ENCODE measurements at places on chromosomes 2 and 18.

GRCh38 chr2:170770606-170771420, 635 bp downstream of the ERICH2 start:
- peak; percentile 92 for DNase-seq

DNA sequence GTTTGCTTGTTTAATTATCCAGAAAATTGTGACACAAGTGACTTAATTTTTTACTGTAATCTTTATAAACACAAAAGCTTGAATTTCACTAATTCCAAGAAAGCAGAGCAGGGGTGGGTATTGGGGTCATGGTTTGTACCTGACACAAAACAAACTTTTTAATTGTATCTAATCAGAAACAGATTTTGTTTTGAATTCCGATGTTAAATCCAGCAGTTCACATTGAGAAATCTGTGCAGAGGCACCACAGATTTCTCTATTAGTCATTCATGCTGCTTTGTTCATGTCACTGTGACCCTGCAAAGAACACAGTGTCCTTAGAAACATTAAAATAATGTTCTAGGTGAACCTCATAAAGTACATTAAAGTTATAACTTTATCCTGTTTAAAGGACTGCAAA, 443.4 kb downstream of the NYAP2 start:
- no peak for DNase-seq

DNA sequence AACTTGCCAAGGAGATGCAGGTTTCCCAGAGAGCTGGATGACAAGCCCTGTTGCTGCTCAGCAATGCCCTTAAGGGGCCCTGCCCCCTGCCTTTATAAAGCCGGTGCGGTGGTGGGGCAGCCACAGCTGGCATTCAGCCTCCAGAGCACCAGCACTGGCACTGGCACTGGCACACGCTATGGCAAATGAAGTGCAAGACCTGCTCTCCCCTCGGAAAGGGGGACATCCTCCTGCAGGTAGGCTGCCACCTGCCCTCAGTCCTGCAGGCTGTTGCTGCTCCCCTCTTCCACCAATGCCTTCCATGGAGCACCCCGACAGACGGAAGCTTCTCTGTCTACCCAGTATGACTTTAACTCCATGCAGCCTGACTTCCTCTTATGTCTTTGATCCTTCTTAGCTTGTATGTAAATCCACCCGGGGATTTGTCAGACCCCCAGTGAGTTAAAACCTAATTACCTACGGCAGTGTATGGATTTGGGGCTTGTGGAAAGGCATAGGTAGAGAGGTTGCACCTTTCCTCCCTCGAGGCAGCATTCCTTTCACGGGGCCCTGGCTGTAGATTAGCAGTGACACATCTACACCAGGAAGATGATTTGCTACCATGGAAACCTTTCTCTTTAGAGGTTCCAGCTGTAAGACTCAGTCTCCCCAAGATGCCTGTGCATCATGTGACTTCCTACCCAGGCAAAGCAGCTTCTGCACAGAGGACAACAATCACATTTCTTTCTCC, at the start of gene DAPL1:
DAPL1 (plus strand) TSS at position 123 of the 730 bp plus-strand sequence; CDS start at position 179, 56 bp downstream.
- DNase-seq = no peak

DNA sequence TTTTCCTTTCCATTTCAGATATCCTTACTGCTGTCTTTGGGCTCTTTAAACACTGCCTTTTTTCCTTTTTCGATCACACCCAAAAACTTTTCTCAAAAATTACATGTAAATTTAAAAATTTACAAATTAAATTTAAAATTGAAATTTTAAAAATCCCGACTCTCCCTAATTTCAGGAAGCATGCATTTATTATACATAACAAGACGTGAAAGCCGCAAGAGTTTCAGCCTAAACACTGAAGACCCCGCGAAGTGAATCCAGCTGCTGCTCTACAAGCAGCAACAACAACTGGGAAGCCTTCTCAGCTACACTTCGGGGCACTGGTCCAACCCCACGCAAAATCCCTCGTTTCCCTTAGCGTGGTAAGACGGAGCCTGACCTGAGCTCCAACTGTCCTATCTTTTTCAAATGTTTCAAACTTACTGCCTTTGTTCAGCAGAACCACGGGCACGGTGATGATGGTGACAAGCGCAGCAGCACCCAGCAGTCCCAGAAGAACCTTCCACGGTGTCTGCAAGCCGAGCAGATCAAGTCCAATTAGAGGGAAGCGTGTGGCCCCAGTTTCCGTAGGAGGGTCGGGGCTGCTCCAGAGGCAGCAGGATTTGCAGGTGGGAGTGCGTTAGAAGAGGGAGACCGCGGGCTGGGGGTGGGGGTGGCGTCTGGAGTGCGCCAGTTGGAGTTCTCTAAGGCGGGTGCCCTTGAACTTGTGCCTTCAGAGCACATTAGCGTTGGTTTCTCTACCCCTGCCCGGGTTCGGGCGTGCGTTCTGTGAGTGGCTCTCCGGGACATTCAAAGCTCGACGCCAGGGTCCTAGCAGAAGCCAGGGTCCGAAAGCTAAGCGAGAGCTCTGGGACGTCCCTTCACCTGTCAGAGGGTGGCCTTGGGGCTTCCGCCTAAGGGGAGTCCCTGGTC, 783 bp downstream of the DPP4 start:
- DNase-seq = peak; percentile 20

DNA sequence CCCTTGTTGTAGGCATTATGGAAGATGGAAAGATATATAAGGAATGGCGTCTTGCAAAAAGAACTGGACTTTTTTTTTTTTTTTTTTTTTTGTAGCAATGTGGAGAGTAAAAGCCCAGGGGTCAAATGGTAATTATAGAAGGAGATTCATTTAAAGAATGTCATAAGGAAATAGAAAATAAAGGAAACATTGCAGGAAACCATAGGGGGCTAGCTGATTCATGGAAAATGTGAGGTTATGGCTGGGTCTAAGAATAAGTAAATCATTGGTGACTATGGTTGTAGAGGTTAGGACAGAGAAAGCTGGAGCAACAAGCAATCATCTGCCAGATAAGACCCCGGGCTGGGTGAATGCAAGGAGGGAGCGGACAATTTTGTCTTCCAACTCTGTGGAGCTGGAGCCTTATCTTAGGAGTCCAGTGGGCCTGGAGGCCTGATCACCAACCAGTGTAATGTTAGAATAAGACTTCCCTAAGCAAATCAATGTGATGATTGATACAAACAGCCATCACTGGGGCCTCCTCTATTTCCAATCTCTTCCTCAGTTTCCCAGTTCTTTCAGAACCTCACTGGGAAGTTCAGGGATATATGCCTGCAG, 201.2 kb upstream of the TNP1 start:
- DNase-seq = no peak

DNA sequence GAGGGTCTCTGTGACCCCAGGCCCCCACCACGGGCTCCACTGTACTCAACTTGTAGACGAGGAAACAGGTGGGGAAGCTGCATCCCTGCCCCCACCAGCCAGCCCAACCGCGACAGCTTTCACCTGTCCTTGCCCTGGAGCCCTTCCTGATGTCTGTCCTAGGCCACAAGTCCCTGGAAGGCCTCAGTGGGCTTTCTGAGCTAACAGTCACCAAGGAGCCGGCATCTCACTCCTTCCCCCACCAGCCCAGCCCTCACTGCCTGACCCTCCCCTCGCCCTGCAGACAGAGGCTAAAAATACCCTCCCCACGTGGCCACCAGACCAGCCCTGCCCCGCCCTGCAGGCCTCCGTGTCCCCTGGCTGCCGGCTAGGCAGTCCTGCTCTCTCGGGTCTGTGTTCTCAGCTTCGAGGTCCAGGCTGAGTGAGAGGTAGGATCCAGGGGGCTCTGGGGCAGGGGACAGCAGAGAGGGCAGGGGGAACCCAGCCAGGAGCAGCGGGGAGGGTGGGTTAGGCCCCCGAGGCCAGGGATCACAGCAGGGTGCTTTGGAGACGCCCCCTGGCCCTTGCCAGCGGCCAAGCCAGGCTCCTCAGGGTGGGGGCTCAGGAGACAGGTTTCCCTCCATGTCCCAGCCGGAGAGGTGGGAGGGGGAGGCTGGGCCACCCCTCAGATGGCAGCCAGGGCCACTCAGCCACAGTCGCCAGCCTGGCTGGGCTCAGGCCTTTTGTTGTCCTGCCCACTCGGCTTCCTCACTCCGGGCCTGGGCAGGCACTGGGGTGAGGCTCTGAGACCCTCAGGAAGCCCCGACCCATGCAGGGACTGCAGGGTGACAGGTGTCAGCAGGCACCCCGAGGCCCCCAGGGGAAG, at the start of gene KLHL30:
KLHL30 (plus strand) TSS at position 338 of the 865 bp plus-strand sequence. CDS start 2,087 bp downstream, outside the sequence.
- DNase-seq = no peak

DNA sequence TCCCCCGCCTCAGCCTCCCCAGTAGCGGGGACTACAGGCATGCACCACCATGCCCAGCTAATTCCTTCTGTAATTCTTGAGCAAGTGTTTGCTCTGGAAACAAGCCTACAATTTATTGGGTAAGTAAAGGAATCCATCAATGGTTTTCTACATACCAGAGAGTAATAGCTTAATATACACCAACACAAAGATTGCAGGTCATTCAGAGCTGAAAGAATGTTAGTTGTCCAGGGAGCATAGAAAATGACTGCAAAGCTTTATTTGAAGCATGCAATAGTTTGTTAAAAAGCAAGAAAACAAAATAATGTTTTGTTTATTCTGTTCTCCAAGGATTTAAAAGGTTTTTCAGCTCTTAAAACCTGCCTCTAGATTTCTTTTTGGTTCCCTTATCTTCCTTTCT, 5.6 kb downstream of the IDH1 start:
- no peak for DNase-seq

DNA sequence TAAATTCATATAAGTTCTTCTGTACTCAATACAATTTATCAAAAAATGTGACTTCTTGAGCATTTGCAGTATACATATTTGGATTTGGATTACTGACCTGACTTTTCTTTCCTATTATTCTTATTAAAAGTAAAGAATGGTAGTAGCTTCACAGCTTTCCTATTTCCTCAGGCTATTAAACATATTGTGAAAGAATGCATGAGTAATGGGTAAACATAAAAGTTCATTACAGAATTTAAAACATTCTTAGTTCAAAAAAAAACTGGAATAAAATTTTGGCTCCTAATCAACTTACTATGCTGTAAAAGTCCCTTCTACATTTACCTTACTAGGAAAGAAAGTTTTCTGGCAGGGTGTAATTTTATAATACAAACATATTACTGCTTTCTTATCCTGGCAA, 27.3 kb upstream of the C2orf66 start:
- DNase-seq = no peak

GRCh38 chr18:44922968-44923367, 242.3 kb downstream of the SETBP1 start:
- DNase-seq = no peak

- no peak for DNase-seq
These were observed 71.2 kb downstream of the MYO1B start for GRCh38 chr2:191316246-191316994.

GRCh38 chr2:165561516-165561915, 92.0 kb downstream of the CSRNP3 start:
- DNase-seq = no peak

DNA sequence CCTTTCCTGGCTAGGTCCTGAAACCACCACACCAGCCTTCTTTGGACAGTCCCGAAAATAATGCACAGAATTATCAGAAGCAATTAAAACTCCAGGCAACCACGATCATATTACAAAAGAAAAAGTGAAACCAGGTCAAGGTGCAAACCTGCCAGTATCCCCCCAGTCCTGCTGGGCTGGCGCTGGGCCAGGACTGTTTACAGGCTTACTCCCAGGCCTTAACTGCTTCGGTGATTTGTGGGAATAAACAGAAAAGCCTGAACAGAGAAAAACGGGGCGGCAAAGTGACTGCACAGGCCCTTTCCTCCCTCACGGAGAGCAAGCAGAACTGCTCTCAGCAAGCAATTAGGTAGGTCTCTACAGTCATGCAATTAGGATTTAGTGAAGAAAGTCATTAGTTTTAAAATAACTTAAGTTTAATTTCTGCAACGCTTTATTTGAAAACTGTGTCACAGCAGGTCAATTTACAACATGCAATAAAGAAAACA, 1.3 kb downstream of the HDAC4 start:
- no peak for DNase-seq

DNA sequence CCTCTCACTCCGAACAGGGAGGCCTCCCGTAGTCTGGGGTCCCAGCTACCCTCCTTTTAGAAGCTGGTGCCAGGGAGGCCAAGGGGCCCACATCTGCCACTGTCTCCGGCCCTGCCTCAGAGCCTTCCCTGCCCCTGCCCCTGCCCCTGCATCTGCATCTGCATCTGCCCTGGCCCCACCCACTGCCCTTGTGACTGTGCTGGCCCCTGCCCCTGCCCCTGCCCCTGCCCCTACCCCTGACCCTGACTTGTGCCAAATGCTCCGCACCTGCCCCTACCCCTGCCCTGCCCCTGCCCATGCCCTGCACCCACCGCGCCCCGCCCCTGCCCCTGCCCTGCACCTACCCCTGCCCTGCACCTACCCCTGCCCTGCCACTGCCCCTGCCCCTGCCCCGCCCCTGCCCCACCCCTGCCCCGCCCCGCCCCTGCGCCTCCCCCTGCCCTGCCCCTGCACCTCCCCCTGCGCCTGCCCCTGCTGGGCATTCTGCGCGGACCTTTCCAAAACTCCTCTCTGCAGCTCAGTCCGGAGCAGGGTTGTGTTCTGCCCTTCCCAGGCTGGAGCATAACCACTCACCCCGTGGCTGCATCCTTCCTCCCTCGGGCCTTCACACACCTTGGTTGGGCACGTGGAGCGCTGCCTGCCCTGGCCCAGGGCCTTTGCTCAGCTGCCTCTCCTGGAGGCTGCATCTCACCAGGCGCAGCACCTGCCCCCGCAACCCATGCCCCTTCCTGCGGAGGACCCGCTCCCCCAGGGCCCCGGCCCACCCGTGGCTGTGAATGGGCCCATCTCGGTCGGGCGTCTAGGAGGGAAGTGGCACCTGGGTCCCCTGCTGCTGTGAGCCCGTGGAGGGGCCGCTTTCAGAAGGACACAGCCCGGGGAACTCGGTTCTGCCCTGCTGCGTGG, 5.4 kb downstream of the SNTG2 start:
- no peak for DNase-seq

GRCh38 chr2:86368161-86368824, 30.9 kb upstream of the REEP1 start:
- peak; percentile 79 for DNase-seq

DNA sequence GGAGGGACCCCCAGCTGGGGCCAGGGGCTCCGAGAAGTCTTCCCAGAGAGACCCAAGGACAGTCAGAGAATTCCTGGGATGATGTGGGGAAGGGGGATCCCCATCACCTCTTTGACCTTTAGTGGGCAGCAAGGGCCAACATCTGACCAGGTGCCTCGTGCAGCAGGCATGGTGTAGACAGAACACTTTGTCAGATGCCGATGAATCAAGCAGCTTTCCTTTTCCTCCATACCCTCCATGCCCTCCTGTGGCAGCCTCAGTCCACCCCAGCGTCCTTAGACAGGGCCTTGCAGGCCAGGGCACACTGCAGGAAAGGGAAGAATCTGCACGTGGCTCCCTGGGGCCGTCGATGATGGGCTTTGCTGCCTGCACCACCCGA, 26.3 kb downstream of the GPR55 start:
- no peak for DNase-seq
